ENCODE measurements at places on chromosomes 11 and 22.

DNA sequence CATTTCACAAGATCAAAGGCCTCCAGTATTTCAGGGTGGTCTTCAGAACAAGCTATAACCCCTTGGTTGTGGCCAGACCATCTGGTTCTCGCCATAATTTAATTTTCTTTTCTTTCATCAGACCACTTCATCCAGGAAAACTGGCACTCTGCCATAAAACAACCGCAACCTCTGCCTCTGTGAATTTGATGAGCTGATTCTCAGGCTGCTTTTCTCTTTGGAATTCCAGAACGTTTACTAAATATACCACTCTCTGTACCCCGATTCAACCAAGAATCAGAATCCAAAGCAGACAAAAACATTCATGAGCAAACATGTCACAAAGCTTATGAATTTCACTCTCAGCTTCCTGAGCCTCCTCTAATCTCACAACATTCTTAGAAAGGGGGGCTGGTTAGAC, 331.8 kb upstream of the SYN3 start:
- no peak for DNase-seq

- no peak for DNase-seq
These were observed 30.3 kb upstream of the NAP1L4 start for GRCh38 chr11:3022300-3022967.

DNA sequence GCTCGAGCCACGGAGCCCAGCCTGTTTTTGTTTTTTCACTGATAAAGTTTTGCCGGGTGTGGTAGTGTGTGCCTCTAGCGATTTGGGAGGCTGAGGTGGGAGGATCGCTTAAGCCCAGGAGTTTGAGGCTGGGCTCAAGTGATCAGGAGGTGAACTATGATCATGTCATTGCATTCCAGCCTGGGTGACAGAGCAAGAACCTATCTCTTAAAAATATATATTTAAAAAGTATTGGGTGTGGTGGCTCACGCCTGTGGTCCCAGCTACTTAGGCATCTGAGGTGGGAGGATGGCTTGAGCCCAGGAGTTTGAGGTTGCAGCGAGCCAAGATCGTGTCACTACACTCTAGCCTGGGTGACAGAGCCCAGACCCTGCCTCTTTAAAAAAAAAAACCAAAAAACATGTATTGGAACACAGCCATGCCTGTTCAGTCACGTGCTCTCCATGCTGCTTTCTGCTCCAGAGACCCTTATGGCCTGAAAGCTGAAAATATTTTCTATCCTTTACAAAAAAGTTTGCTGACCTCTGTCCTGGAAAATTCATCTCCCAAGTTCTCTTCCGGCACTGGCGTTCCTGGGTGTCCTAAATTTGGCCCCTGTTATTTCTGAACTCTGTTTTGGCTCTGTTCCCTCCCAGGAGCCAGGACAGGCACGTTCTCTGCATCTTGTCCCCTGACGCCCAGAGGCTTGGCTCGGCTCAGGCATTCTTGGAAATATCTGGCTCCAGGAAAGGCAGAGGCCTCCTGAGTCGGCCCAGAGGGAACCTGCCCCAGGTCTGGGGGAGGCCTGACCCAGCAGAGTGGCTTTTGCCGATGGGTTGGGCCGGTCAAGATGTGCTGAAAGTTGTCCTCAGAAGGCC, 61.3 kb upstream of the PPP6R3 start:
- DNase-seq = peak; percentile 81

DNA sequence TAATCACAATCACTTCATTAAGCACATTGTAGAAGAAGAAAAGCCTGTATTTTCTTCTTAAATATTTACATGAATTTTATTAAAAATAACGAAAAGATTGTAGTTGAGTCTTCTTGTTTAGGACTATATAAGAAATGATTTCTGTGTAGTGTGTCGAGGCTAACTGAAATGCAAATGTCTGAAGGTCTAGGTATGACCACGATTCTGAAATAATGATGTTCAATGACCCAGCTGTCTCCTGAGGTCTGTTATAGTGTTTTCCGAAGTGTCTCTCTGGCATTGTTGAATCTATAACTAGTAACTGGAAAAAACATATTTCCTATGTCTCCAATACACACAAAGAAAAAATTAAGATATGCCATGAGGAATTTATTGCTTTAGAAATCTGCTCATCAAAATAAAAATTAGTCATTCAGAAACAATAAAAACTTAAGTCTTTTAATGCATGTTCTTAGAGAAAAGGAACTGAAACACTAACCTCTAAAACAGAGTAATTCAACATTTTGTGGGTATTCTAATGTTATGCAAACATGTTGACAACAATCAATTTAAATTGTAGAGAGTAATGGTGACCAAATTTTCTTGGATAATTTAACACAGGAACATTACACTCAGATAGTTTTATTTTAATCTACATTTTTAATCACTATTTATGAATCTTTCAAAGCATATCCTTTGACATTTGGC, 55.0 kb downstream of the CASP12 start:
- no peak for DNase-seq

DNA sequence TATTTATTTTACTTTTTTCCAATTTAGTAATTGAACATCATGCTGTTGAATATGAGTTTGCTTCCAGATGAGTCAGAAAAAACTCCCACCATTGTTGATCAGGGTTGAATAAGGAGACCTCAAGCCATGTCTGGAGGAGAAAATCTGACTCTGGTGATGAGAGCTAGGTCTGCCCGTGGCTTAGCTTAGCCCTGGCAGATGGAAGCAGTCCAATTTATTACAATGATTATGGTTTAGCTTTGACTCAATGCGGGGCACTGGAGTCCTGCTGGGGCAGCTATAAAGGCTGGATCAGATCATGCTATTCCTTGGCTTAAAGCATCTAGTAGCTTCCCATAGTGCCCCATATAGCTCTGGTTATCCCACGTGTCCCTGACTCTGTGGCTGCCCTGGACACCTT, 506.5 kb downstream of the MN1 start:
- DNase-seq = no peak

- DNase-seq = peak; percentile 83
These were observed 442 bp downstream of the COPB1 start for GRCh38 chr11:14499178-14499559.

- DNase-seq = peak; percentile 93
These were observed at the start of gene TPST2 for GRCh38 chr22:26589845-26590736. TSS of gene TPST2 (minus strand) at chr22:26590132. CDS start at chr22:26541630, 48,502 bp downstream.

- DNase-seq = no peak
These were observed 68.3 kb downstream of the ARHGEF12 start for GRCh38 chr11:120404495-120404894.

DNA sequence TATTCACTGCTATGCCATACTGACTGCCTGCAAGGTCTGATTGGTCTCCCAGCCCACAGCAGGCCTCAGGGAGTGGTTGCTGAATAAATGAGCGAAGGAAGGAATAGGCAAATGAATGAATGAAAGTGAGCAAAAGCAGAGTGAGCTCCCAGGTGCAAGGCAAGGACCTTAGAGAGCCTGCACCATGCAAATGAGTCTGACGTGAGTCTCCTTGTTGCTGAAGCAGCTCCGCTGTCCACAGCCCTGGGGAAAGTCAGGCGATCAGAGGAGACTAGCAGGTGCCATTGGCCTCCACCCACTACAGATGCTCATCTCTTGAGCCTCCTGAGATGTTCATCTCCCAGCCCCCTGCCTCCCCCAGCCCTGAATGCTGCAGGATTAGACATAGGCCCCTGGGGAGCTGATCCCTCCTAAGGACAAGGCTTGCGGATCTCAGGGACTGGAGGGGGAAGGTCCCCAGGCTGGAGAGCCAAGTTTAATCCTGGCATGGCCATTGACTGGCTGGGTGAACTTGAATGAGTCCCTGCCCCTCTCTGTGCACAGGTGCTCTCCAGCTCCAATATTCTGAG, 22.1 kb downstream of the GDPD5 start:
- DNase-seq = no peak

- no peak for DNase-seq
These were observed 6.9 kb downstream of the TNNT3 start for GRCh38 chr11:1926156-1927025.

GRCh38 chr22:30866216-30866615, 102.4 kb downstream of the MORC2 start:
- no peak for DNase-seq

DNA sequence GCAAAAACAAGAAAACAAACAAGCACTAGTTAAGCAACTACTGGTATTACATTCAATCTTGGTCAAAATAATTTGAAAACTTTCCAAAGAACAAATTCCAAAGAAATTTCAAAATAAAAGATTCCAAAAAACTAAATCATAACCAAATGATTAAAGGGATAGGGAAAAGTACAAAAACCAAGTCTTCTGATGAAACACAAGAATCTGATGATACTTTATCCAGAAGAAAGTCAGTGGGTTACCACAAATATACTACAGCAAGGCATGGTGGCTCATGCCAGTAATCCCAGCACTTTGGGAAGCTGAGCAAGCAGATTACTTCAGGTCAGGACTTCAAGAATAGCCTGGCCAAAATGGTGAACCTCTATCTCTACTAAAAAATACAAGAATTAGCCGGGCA, 59.1 kb downstream of the NUP98 start:
- no peak for DNase-seq

- DNase-seq = no peak
These were observed 124.7 kb upstream of the APOA1 start for GRCh38 chr11:116962108-116962507.

GRCh38 chr11:133904818-133905515, 51.8 kb downstream of the IGSF9B start:
- DNase-seq = no peak

GRCh38 chr11:92628401-92629292, 340.8 kb upstream of the MTNR1B start:
- no peak for DNase-seq

GRCh38 chr11:92180226-92180625, 44.4 kb upstream of the FAT3 start:
- DNase-seq = no peak

GRCh38 chr22:20523086-20523983, 15.9 kb downstream of the MED15 start:
- DNase-seq = no peak

DNA sequence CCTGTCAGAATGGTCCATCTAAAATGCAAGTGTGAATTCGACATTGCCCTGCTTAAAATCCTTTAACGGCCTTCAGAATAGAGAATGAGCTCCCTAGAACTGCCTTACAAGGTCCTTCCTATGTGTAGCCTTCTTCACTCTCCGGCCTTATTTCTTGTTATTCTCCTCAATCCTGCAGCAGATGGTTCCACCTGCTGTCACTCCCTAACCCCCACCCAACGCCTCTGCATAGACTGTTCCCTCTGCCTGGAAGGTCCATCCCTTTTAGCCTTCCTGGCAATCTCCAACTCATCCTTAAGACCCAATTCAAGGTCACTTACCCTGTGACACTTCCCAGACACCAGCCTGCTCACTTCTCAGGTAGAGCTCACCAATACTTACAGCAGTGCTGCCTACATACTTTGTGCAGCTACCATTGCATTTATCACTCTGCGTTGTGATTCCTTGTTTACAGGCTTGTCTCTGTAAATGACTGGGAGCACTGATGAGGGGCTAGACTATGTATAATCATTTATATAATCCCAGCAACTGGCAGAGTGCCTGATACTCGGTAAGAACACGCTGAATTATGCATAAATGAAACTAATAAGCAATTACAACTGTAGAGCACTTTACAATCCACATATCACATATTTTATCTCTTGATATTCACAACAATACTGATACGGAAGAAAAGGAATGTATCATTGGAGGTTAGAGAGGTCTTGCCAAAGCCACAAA, 58.9 kb downstream of the CLPB start:
- no peak for DNase-seq

GRCh38 chr11:94549146-94549545, 5.4 kb downstream of the FUT4 start:
- no peak for DNase-seq

DNA sequence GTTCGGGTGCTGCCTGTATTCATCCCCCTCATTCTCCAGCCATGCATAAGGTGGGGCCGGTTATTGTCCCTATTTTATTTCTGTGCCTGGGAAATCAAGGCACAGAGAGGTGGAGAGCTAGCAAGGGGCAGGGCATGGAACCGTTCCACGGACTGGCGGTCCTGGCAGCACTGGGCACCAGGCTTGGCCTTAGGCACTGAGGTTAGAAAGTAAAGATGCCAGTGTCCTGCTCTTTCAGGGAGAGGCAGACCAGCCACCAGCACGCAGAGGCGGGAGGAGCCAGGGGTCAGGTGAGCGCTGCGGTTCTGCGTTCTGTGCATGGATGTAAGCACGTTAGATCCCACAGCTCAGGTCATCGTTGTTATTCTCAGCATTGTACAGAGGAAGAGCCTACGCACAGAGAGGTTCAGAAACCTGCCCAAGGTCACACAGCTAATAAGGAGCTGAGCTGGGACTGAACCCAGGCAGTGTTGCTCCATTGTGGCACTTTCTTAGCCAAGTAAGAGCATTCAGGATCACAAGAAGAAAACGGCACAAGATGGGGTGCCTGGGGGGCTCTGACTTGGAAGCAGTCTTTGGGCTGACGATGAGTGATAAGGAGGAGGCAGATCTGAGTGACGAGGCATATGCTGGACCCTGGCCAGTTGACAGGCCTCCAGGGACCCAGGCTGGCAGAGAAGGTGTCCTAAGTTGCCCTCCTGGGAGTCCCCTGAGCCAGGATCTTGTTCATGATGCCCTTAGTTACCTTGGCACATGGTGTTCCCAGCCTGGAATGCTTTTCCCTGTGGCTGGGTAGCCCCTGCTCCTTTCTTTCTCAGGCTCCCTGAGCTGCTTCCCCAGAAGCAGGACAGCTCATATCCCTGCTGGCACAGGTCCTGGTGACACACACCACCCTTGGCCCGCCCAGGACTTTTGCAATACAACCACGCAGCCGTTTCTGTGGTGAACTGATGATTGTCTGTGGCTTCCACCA, 41.1 kb downstream of the OSBPL5 start:
- DNase-seq = peak; percentile 89

DNA sequence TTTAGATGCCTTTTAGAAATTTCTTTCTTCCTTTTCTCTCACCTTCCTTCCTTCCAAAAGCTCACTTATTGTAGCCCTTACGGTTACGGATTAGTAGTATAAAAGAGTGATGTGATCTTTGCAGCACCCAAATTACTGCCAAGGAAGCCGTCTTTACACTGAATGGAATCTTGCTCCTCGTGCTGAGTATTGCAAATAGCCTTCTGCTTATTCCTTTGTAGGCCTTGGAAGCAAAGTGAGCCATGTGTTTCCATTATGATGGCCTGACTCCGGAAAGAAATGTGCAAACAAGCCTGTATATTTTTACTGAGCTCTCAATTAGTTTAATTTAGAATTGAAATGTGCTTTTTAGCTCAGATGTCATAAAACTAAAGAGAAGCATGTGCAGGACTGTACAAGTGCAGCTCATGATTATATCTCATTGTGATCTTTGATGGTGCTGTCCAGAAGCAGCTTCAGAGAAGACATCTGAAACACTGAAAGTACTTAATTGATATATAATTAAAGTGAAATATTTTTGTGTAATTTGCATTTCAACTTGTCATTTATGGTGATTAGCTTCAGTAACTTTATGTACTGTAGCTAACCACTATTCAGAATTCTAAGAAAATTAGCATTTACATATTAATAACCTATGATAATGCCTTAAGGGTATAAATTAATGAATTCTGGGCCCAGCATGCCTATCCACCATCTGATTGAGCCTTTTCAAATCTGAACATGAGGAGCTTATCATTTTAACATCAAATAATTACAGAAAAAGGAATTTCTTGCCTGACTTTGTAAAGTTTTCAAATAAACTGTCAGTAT, 129.3 kb downstream of the GRIA4 start:
- DNase-seq = no peak

GRCh38 chr11:77136784-77137420, 8.9 kb downstream of the MYO7A start:
- DNase-seq = peak; percentile 11
